SK-N-MC (cell line): ENCODE measurements at places on chromosomes 13 and 19.

- no peak for DNase-seq
These were observed 6.4 kb downstream of the LYL1 start for GRCh38 chr19:13095934-13096927.

DNA sequence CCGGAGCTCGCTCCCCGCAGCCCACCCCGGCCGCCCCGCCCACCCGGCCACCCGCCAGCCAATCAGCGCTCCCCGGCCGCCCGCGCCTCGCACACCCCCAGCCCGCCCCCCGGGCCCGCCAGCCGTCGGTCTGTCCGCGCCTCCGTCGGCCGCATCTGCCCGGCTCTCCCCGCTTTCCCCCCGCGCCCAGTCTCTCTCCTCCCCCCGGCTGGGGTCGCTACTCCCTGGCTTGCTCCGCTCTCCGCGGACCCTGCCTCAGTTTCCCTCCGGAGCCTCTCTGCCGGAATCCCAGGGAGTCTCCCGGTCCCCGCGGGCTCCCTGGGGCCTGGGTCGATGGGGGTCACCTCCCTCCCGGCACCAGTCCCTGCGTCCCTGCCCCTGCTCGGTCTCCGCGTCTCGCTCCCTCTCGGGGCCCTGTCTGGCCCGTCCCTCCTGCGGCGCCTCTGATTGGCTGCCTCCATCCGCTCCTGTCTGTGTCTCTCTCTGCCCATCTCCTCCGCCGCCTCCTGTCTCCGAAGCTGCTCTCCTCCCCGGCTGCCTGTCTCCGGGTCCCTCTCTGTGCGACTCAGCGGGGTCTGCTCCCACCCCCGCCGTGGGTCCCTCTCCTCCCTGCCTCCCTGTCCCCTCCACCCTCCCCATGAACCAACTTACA lies 484 bp downstream of the IL11 start:
- DNase-seq = no peak

DNA sequence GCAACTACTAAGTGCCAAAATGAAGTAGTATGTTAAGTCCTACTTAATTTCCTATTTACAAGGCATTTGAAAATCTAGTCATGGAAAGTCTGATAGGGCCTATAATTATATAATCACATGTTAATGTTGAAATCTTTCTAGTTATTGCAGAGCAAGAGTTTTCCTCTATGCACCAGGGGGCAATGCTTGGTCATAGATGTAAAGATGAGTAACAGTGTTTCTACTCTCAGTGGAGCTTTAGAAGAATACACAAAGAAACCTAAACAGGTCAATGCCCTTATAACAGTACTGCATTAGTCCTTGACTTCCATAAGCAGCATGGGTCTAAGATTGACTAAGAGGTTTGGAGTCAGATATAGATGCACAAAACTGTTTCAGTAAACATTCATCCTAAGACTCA lies 218.7 kb downstream of the KCTD12 start:
- DNase-seq = peak; percentile 16

GRCh38 chr19:2468596-2468995 lies 7.3 kb upstream of the GADD45B start:
- DNase-seq = no peak

GRCh38 chr13:33787051-33787591 lies 30.8 kb upstream of the RFC3 start:
- no peak for DNase-seq

GRCh38 chr19:15180451-15181390 lies 20.1 kb downstream of the NOTCH3 start:
- no peak for DNase-seq
